ENCODE measurements at places on chromosomes 2 and 18.

DNA sequence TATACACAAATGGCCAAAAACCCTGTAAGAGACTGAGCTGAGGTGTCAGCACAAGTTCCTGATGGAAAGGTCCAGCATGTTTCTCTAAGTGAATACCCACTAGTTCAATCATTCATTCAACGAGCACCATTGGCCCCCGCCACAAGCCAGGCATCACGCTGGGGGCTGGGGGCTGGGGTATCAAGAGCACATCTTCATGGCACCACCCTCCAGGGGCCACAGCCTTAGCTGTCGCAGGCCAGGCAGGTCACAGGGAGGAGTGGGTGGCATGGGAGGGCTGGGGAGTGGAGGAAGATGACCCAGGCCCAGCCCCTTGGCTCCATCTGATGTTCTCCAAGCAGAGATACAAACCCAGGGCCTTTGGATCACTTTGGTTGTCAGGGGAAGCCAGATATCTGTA, 97.9 kb downstream of the ACKR3 start:
- no peak for DNase-seq

DNA sequence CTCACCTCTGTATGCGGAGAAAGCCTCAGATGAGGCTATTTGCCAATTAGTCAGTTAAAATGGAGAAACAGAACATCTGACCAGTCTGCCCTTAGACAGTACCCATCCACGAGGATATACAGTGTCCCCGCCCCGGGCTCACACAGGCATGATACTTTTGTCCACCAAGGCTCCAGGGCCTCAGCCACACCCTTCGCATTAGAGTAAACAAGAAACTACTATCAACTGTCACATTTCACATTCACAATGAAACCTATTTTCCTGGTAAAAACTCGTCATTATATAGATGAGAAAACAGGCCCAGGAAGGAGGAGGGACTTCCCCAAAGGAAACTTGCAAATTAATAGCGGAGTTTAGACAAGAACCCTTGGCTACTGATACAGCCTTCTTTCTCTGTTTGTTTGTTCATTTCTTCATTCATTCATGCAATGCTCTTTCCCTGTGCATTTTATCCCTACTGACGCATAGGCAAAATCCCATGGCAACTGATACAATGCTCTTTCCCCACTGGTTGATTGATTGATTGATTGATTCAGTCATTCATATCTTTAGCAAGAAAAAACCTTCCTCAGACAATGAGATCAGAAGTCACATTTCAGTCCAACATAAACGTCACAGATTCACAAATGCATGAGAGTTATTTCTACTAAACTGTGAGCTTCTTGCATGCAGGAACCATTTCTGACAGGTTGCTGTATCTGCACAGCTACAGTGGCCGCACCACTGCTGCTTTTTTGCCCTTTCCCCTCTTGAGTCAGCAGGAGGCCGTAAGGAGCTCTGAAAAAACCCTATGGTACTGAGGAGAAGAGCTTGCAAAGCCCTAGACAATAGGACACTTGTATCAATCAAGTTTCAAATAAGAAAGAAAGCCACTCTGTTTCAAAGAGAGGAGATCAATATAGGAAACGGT, 777.1 kb downstream of the RNF144A start:
- no peak for DNase-seq

GRCh38 chr2:106953236-106953635, 67.3 kb upstream of the ST6GAL2 start:
- DNase-seq: no peak

DNA sequence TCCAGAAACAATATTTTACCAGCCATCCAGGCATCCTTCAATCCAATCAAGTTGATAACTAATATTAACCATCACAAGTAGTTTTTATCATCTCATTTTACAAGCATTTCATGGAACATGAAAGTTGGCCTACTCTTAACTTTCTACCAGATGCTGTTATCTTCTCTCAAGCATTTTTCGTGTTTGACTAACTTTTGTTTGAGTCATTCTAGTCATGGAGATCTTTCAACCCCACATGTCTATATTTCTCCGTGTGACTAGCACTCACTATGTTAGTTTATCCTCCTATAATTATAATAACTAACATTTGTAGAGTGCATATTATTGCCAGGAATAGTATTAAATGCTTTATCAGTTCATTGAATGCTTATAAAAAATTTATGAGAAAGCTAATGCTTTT, 307.0 kb upstream of the CWC22 start:
- no peak for DNase-seq

DNA sequence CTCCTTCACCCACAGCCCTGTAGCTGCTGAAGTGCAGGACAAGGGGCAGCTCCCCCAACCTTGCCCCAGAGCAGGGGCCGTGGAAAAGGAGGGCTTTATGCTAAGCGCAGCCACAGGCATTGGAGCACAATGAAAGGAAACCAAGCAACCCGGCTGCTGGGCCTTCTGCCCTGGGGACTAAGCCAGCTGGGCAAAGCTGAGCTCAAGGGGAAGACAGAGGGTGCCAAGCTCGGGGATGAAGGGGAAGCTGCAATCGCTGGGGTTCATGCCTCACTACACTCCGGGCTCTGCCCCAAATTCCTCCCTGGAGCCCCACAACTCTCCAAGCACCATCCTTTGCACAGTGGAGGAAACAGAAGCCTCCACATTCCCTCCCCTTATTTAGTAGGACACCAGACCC, 12.4 kb downstream of the SFXN5 start:
- DNase-seq: no peak
